ENCODE measurements at places on chromosomes 13 and 19.

DNA sequence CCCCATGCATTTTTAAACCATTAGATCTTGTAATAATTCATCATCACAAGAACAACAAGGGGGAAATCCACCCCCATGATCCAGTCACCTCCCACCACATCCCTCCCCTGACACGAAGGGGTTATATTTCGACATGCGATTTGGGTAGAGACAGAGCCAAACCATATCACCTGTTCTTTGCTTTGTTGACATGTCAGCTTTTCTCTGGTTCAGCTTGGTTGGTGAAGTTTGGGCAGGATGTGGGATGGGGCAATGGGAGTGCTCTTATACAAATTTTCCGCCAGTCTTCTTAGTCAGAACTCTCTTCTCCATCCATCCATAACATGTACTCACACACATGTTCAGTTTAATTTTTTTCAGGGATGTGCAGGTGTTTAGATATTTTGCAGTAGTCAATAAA lies 12.9 kb downstream of the TPP2 start:
- no peak for DNase-seq

- no peak for DNase-seq
Measured at GRCh38 chr13:83162493-83162892, 719.8 kb downstream of the SLITRK1 start.

- DNase-seq, result no peak
Measured at GRCh38 chr13:65414187-65414586, 1815.9 kb downstream of the PCDH9 start.

DNA sequence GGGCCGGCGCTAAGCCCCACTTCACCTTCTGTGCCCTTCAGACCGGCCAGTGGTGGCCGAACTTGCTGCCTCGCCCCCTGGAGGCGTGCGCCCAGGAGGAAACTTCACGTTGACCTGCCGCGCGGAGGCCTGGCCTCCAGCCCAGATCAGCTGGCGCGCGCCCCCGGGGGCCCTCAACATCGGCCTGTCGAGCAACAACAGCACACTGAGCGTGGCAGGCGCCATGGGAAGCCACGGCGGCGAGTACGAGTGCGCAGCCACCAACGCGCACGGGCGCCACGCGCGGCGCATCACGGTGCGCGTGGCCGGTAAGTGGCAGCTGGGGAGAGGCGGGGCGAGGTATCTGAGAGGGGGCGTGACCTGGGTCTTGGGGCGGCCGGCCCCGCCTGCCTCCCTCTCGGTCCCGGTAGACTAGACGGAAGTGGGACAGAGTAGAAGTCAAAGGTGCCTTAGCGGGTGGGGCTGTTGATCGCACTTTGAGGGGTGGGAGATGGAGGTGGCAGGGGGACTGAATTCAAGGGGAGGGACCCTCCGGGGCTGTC lies 5.6 kb downstream of the ICAM5 start:
- DNase-seq, result peak; percentile 75

GRCh38 chr13:97474349-97474980 lies 40.5 kb downstream of the RAP2A start:
- DNase-seq, result no peak

DNA sequence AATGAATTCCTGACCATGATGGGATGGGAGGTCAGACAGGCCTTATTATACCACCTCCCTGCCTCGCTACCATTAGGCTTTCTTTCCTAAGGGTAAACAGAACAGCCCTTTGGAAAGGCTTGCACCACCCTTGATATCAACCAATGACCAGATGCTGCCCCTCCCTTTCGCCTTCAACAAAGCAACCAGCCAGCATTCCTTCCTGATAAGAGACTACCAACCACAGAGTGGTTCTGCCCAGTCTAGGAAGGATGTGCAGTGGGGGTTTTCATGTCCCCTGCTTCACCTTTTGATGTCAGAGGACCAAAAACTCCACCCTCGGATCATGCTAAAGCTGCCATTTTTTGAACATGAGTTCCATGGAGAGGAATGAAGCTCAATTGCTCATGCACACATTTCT lies 21.7 kb downstream of the TEX30 start:
- no peak for DNase-seq

- no peak for DNase-seq
Measured at GRCh38 chr13:94778986-94779385, 66.6 kb upstream of the SOX21 start.

GRCh38 chr13:107907065-107907805 lies 308.1 kb downstream of the LIG4 start:
- DNase-seq, result no peak

DNA sequence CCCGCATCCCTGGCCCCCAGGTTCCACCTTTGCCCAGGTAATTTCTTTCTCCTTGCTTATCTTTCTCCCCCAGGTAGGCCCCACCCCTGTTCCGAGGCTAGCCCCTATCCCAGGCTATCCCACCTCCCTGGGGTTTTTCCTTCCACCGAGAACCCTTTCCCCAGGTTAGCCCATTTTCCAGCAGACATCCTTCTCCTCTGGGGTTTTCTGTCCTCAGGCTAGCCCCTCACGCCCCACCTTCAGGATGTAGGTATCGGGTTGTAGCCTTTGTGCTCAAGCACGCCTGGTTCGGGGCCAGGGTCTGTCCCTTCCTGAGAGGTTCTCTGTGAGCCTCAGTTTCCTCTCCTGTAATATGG lies 837 bp downstream of the FSD1 start:
- DNase-seq, result no peak

DNA sequence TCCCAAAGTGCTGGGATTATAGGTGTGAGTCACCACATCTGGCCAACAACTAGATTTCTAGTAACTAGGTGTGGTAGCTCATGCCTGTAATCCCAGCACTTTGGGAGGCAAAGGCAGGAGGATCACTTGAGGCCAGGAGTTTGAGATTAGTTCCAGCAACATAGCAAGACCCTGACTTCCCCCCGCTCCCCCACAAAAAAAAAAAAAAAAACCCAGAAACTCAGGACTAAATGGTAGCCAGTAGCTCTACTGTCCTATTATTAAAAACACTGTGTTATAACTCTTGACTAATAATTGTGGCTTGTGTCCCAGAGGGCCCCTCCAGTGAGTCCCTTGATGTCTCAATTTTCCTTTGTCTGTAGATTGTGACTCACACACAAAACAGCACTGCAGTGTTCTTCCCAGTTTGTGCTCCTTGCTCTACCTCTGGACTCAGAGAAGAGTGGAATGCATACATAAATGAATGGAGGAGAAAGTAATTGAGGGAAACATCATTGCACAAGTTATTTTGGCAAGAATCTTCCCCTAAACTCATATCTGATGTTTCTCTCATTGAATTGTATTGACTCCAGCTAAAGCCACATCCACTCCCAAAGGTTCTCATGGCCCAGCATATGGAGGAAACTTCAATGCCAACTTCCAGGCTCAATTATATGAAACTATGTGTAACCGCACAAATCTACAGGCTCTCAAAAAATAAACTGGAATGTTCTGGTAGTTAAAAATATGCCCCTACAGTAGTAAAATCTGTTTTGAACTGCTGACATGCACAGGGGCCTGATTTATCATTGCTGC lies 8.8 kb downstream of the TPT1 start:
- DNase-seq, result no peak

GRCh38 chr19:6108721-6109633 lies 1.3 kb downstream of the RFX2 start:
- DNase-seq, result peak; percentile 68

GRCh38 chr13:97133554-97133953 lies 88.6 kb upstream of the MBNL2 start:
- no peak for DNase-seq

DNA sequence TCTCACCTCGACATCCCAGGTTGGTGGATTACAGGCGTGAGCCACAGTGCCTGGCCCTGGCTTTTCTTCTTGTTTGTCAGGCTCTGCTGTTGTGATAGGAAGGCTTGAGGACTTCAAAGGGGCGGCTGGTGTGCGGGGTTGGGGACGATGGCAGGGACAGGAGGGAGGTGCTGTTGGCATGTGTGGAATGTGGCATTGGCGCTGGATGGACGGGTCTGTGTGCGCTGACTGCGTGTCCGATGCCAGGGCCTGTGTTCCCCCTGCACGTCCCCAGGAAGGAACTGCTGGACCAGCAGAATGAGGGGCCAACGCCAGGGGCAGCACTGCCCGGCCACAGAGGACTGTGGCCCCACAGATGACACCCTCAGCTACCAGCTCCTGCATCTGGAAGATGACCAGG lies 12.7 kb upstream of the PTBP1 start:
- DNase-seq, result no peak

- no peak for DNase-seq
Measured at GRCh38 chr13:39073983-39074382, 35.7 kb downstream of the NHLRC3 start.

- no peak for DNase-seq
Measured at GRCh38 chr13:29021311-29021710, 201.2 kb downstream of the MTUS2 start.

- no peak for DNase-seq
Measured at GRCh38 chr13:40660141-40660664, 6.2 kb downstream of the FOXO1 start.

- no peak for DNase-seq
Measured at GRCh38 chr13:49502954-49503353, 7.2 kb downstream of the PHF11 start.

DNA sequence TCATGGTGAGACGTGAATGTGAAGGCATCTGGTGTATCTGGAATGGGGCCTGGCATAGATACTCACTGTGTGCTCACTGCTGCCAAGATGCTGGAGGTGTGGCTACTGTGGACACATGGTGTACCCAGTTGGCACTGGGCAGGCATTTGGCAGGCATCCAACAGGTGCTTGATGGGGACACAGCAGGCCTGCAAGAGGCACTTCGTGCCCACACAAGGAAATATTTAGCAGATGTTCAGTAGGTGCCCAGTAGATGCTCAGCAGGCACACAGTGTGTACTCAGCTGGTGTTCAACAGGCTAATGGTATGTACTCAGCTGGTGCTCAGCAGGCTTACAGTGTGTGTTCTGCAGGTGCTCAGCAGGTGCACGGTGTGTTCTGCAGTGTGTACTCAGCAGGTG lies 14.2 kb downstream of the CRTC1 start:
- no peak for DNase-seq

DNA sequence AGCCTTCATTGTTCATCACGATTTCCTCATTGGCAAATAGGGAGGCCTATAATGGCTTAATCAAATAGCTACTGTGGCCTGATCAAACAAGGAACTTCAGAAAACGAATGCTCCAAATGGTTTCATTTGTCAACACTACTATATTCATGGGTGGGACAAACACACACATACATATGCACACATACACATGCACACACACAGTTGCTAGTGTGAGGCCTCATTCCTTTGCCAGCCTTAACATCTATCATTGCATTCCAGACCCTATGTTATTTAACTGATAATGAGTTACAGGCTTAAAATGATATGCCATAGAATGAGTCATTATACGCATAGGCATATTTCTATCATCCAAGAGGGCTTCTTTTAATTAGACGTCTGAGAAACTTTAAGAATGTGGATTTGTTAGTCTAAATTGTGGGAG lies 140.2 kb downstream of the KLF5 start:
- no peak for DNase-seq

GRCh38 chr13:90445179-90445578 lies 902.3 kb upstream of the MIR17HG start:
- no peak for DNase-seq

DNA sequence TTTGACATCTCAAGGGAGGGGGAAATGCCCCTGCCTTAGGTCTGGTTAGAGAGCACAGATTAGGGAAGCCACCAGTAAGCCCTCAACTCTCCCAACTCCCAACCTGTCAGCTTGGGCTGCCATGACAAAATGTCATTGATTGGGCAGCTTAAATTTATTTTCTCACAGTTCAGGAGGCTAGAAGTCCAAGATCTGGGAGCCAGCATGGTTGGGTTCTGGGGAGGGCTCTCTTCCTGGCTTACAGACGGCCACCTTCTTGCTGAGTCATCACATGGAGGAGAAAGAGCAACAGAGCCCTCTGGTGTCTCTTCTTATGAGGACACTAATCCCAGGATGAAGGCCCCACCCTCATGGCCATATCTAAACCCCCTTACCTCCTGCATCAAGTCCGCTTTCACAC lies 24.2 kb downstream of the C19orf12 start:
- peak; percentile 74 for DNase-seq

DNA sequence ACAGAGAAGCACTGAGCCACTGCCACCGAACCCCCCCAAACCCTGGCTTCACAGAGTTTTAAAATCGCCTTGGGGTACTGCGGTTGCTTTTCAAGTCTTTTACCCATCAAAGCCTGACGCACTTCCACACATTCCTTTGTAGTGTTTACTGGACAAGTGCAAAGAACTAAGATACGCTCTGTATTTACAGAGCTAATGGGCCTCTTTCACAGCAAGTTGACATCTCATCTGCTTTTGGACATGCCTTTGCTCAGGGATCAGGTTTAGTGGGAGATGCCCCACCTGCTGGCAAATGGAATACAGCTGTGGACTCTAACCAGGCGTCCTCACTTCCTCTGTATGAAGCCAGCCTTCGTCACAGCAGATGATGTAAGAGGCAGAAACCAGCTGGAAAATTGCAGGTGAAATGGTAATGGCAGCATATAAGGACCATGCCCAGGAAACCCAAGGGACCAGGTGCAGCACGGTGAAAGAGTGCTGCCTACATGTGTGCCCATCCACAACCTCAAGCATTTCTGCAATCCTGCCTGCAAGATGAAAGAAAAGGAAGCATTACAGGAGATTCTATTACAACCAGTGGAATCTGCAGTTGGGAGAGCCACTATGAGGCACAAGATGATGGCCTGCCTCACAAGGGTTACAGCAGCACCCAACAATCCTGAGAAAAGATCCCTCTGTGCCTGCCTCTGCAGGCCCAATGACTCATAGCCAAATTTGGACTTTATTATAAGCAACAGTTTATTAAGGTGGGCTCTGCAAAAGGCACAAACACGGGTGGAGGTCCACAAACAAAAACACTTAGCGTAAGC lies 34.7 kb downstream of the BRD4 start:
- DNase-seq, result no peak

GRCh38 chr13:35714588-35715377 lies 238.3 kb upstream of the MAB21L1 start:
- no peak for DNase-seq

DNA sequence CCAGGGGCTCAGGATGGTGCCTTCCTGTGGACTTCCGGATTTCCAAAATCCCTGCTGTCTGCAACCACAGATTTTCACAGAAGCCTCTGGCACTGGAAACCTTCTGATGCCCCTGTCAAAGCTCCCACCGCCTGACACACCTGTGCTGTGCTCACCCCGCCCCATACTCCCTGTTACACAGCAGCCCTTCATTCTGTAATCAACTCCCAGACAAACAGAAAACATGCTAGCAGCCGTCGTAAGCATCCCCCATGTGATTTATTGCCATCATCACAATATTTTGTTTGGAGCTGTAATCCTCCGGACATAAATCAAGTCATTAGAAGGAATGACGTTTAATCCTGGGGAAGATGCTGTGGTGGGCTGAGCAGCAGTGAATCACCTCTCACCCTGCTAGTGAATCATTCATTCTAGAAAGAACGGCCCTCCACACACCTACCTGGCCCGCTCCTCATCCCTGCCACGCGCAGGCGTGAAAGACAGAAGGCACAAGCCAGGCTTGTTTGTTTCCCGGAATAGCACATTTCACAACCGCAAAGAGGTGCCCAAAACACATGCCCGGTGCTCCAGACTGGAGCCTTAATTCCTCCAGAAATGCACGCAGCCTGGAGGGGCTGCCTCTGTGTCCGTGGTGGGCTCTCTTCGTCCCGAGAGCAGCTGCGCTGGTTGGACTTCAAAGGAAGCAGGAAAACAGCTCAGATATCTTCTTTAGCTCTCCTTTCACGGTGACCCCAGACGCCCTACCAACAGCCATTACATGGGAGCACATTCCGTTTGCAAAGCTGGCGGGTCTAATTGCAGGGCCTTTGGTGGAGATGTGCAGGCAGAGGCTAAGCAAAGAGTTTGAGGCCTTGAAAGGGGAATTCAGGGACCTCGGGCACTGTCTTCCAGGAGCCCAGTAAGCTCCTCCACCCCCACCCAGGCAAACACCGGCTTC lies 41.3 kb upstream of the KCTD15 start:
- no peak for DNase-seq
